ENCODE measurements at places on chromosomes 7 and 10.

GRCh38 chr10:51542853-51543252 lies 156.5 kb downstream of the CSTF2T start:
- no peak for DNase-seq

DNA sequence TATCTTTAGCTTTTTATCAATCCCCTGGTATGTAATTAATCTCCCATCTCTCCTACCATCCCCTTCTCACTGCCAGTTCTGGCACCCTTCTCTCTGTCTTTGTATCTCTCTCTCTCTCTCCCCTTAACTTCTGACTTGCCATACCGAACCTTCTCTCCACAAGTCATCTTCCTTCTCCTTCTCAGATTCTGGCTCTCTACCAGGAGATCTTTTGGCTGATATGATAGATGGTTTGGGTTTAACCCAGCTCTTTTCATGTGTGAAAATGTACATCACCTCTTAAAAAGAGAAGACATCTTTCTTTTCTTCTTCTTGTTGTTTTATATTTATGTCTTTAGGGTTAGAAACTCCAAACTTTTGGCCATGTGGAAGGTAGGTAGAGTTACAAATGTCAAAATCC lies 196.7 kb downstream of the HGF start:
- DNase-seq, result no peak

- DNase-seq, result no peak
These were observed 4.9 kb downstream of the SRRT start for GRCh38 chr7:100879685-100880261.

GRCh38 chr7:141710301-141710700 lies 2.1 kb downstream of the WEE2 start:
- no peak for DNase-seq

DNA sequence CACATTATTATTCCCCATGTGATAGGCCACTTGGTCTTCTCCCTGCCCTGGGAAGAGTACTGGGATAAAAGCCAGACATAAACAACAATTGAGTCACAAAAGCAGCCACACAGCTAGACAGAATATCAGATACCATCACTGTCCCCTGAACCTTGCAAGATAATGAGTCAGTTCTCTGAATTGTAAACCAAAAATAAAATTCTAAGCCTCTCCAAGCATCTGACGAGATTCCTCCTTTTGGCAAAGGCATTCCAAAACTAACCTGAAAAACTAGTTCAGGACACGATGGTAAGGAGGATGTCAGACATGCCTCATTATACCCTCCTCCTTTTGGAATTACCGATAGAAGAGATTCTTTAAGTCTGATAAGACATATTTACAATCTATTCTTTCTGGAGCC lies 450.7 kb downstream of the HTR7 start:
- DNase-seq, result peak; percentile 57

- DNase-seq, result peak; percentile 38
These were observed 101.9 kb downstream of the EXOC4 start for GRCh38 chr7:133354546-133355324.

DNA sequence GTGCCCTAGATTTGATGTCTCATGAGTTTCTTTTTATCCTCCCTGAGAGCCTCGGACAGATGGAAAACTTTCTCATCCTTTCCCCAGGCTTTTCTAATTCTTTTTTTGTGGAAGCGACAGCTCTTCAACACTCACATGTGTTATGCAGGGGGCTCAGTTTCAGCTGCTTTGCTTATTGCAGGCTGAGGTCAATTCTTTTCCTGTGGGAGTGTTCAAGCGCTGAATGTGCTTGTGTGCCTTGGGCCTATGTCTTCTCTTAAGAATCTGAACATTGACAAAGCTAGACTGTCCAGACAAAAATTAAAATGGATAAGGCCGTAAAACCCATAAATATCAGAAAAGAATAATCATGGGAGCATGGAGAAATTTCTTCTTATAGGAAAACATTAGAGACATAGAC lies 125.2 kb upstream of the STEAP4 start:
- DNase-seq, result no peak

- no peak for DNase-seq
These were observed 114.7 kb upstream of the CARD11 start for GRCh38 chr7:3158341-3158760.

Data from MCF 10A (cell line).